Sigmoid colon (tissue), 7 donors: ENCODE measurements at places on chromosomes 12 and 14. TPM values are rescaled to one million over a fixed set of nuclear protein-coding genes. Genes with fewer than 3 reads are reported as not detected.

GRCh38 chr12:48039151-48039550, 34.9 kb upstream of the COL2A1 start:
- H3K4me1 ChIP-seq: no peaks in the 10 kb centered on the region
- H3K4me3 ChIP-seq: no peak overlapping the region
- no peaks in the 10 kb centered on the region for H3K36me3 ChIP-seq
- H3K27ac ChIP-seq: no peak overlapping the region
- DNase-seq: no peak

GRCh38 chr12:25615119-25615518, 62.0 kb upstream of the LMNTD1 start:
- no peaks in the 10 kb centered on the region for H3K4me1 ChIP-seq
- DNase-seq: no peak
- H3K27me3 ChIP-seq: no peaks in the 10 kb centered on the region
- no peak overlapping the region for H3K27ac ChIP-seq

DNA sequence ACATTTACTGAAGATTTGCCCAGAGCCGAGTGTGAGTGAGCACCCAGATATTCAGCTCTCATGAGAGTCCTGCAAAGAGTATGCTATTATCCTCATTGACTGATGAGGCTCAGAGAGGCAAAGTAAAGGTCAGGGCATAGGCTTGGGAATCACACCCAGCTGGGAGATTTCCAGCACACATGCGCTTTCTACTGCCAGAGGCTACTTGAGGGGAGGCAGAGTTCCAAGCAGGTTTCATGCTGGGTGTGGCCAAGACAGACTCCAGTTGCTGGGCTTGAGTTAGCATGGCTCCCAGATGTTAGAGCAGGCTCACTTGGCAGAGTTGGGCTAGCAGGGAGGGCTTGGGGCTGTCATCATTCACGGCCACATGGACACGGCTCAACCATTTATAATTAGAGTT, 14.4 kb upstream of the FAM181A start:
- no peak for DNase-seq
- no peaks in the 10 kb centered on the region for H3K4me1 ChIP-seq
- H3K4me3 ChIP-seq: no peak overlapping the region
- no peaks in the 10 kb centered on the region for H3K36me3 ChIP-seq
- H3K27me3 ChIP-seq: no peaks in the 10 kb centered on the region
- no peak overlapping the region for H3K27ac ChIP-seq

GRCh38 chr14:96838449-96838848, 41.3 kb downstream of the VRK1 start:
- DNase-seq: no peak
- H3K4me3 ChIP-seq: no peak overlapping the region
- H3K27me3 ChIP-seq: no peaks in the 10 kb centered on the region

Gene KLRK1
- total RNA-seq: 1.8 TPM

- H3K27me3 ChIP-seq: no peaks in the 10 kb centered on the region
- no peaks in the 10 kb centered on the region for H3K36me3 ChIP-seq
- no peak overlapping the region for H3K4me3 ChIP-seq
- DNase-seq: no peak
- H3K4me1 ChIP-seq: no peaks in the 10 kb centered on the region
These were observed 194.4 kb upstream of the CRY1 start for GRCh38 chr12:107287436-107288413.

GRCh38 chr12:90253136-90253535, 544.5 kb upstream of the ATP2B1 start:
- peaks cover 6% of the 10 kb centered on the region for H3K4me1 ChIP-seq
- DNase-seq: no peak

- H3K36me3 ChIP-seq: no peaks in the 10 kb centered on the region
- no peak for DNase-seq
These were observed 14.0 kb downstream of the ATF7IP start for GRCh38 chr12:14379508-14379907.

GRCh38 chr14:55097881-55098560, 31.0 kb upstream of the LGALS3 start:
- H3K4me3 ChIP-seq: no peak overlapping the region
- no peaks in the 10 kb centered on the region for H3K27me3 ChIP-seq
- DNase-seq: peak; percentile 59
- H3K27ac ChIP-seq: peak overlapping the region; percentile 11
- no peaks in the 10 kb centered on the region for H3K36me3 ChIP-seq

DNA sequence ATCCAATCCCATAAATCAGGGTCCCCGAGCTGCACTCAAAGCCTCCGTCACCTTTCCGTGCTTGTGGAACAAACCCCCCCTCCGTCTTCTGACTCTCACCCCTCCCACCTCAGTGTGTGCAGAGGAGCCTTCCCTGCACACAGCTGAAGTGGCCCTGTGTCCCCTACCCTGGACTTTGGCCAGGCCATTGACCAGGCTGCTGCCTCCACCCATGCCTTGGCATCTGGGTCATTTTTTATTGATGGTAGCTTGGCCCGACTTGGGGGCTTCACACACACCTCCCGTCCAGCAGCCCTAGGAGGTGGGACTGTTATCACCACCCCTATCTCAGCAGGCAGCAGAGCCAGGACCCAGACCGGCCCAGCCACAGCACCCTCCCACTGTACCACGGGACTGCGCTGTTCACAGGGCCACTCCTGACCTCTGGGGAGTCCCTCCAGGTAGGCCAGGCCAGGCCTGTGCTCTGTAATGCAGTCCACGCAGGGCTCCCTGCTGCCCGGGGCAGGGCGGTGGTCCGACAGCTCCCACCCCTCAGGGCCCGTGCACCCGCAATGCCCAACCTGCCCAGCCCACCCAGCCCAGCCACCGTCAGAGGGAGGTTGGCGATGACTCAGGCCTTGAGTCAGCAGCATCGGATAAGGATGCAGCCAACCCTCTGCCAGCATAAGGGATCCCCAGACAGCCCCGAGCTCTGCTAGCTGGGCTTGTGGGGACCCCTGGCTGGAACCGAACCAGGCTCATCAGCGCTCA, 9.2 kb upstream of the INF2 start:
- H3K4me1 ChIP-seq: peaks cover 65% of the 10 kb centered on the region
- peak; percentile 79 for DNase-seq
- peak overlapping the region; percentile 89 for H3K27ac ChIP-seq
- H3K4me3 ChIP-seq: no peak overlapping the region
- no peaks in the 10 kb centered on the region for H3K36me3 ChIP-seq

GRCh38 chr12:11827091-11828061, 177.9 kb downstream of the ETV6 start:
- peak overlapping the region; percentile 3 for H3K4me3 ChIP-seq
- DNase-seq: peak; percentile 69
- peaks cover 49% of the 10 kb centered on the region for H3K4me1 ChIP-seq
- H3K27me3 ChIP-seq: no peaks in the 10 kb centered on the region
- peak overlapping the region; percentile 64 for H3K27ac ChIP-seq

GRCh38 chr12:31603546-31604009, 12.6 kb upstream of the DENND5B start:
- H3K36me3 ChIP-seq: no peaks in the 10 kb centered on the region
- H3K27ac ChIP-seq: no peak overlapping the region
- no peaks in the 10 kb centered on the region for H3K4me1 ChIP-seq
- no peak for DNase-seq
- no peaks in the 10 kb centered on the region for H3K27me3 ChIP-seq

- no peaks in the 10 kb centered on the region for H3K36me3 ChIP-seq
- no peak overlapping the region for H3K27ac ChIP-seq
- no peaks in the 10 kb centered on the region for H3K27me3 ChIP-seq
- no peak overlapping the region for H3K4me3 ChIP-seq
These were observed 615.9 kb upstream of the MIS18BP1 start for GRCh38 chr14:45868863-45869262.

Gene SIX1
- total RNA-seq: not detected

- no peak for DNase-seq
- H3K27ac ChIP-seq: no peak overlapping the region
- no peaks in the 10 kb centered on the region for H3K36me3 ChIP-seq
- no peaks in the 10 kb centered on the region for H3K4me1 ChIP-seq
- no peak overlapping the region for H3K4me3 ChIP-seq
- no peaks in the 10 kb centered on the region for H3K27me3 ChIP-seq
These were observed 39.2 kb upstream of the MAX start for GRCh38 chr14:65141523-65141922.

Gene OR11H7
- not detected for total RNA-seq

DNA sequence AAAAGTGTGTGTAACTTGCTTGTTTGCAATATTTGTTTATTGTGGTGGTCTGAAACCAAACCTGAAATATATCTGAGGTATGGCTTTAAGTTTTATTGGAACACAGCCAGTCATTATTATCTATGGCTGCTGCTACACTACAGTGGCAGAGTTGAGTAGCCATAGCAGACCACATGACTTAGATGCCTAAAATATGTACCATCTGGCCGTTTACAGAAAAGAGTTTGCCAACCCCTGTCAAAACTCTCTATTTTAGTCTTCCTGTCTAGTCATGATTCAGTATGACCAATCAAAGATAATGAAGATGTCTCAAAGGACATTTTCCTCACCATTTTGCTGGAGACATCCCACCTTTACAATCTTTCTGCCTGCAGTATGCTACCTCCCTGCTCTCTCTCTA, 242.3 kb downstream of the ANO6 start:
- no peaks in the 10 kb centered on the region for H3K36me3 ChIP-seq
- H3K27me3 ChIP-seq: no peaks in the 10 kb centered on the region
- no peak for DNase-seq

Gene GLI1
- total RNA-seq: 0.71 TPM

DNA sequence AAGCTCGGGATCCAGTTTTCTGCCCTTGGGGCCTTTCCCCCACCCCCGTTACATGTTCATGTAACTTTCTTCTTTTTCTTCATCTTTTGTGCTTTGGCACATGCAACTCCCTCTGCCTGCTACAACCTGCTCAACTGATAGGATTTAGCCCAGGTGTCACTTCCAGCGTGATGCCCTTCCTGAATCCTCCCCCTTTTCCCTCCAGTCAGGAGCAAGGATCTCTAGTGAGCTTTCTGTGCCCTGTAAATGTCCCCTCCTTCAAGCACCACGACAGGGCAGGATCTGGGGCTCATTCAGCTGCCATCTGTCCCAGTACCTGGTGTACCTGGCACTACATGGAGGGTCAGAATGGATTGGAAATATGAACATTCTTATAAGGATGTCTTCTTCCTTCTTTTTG, 15.3 kb downstream of the PELI2 start:
- H3K4me3 ChIP-seq: no peak overlapping the region
- H3K4me1 ChIP-seq: peaks cover 52% of the 10 kb centered on the region
- no peaks in the 10 kb centered on the region for H3K36me3 ChIP-seq
- no peaks in the 10 kb centered on the region for H3K27me3 ChIP-seq
- H3K27ac ChIP-seq: no peak overlapping the region

Gene STAB2
- total RNA-seq: 0.55 TPM

- DNase-seq: no peak
- no peaks in the 10 kb centered on the region for H3K27me3 ChIP-seq
- H3K4me1 ChIP-seq: peaks cover 7% of the 10 kb centered on the region
- H3K27ac ChIP-seq: no peak overlapping the region
- H3K36me3 ChIP-seq: no peaks in the 10 kb centered on the region
These were observed 23.6 kb upstream of the WNK1 start for GRCh38 chr12:728781-729180.

- peak overlapping the region; percentile 96 for H3K4me3 ChIP-seq
- DNase-seq: peak; percentile 68
- peak overlapping the region; percentile 89 for H3K27ac ChIP-seq
- peaks cover 28% of the 10 kb centered on the region for H3K36me3 ChIP-seq
- peaks cover 25% of the 10 kb centered on the region for H3K4me1 ChIP-seq
These were observed 532 bp downstream of the NOC4L start for GRCh38 chr12:132144810-132145168.

- no peak for DNase-seq
- no peak overlapping the region for H3K27ac ChIP-seq
- H3K27me3 ChIP-seq: no peaks in the 10 kb centered on the region
- no peak overlapping the region for H3K4me3 ChIP-seq
- H3K36me3 ChIP-seq: no peaks in the 10 kb centered on the region
- no peaks in the 10 kb centered on the region for H3K4me1 ChIP-seq
These were observed 72.6 kb downstream of the SLC2A13 start for GRCh38 chr12:40033242-40033630.
